ENCODE measurements at places on chromosomes 3 and 15.
A peak's percentile ranks its signal among the peaks of the same experiment; 100 is the strongest.

- peak; percentile 55 for DNase-seq
Measured at GRCh38 chr15:72231833-72232478, 966 bp upstream of the PKM start.

GRCh38 chr3:72496051-72496670 lies 352.1 kb downstream of the SHQ1 start:
- DNase-seq, result no peak

GRCh38 chr3:18307529-18307928 lies 117.6 kb downstream of the SATB1 start:
- DNase-seq, result no peak

GRCh38 chr15:68565726-68566125 lies 13.1 kb upstream of the CORO2B start:
- DNase-seq, result no peak

GRCh38 chr3:156307704-156308103 lies 187.3 kb downstream of the KCNAB1 start:
- DNase-seq, result no peak

DNA sequence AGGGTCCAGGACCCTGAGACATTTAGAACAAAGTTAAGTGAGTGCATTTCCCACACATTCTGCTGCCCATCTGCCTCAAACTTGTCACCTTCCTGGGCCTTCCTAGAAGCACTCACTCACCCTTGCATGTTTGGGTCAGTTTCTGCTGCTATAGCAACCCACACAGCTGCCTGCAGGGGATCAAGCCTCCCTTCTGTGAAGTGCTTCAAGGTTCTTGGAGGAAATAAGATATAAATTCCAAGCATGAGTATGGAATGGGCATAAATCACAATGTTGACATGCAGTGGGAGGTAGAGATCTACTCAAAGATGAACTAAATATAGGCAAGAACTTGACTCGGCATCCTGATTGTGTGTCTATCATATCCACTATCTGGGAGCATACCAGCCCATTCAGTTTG lies 140.4 kb downstream of the SLC9A9 start:
- no peak for DNase-seq

DNA sequence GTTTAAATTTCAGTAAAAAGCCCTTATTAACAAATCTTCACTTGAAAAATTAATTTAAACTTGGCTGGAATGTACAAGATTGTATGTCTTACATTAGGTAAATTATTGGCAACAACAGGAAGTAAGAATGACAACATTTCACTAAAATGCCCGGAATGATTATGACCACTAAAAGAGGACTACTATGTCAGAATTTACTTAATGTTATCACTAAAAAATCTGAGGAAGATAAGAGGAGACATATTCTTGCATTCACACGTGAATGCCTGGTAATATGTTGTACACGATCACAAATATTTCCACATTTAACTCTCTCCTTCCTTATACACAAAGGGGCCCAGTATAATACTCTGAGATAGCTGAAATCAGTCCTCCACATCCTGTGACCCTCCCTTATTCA lies 29.7 kb downstream of the VGLL3 start:
- no peak for DNase-seq

GRCh38 chr3:108546247-108546646 lies 35.9 kb upstream of the MYH15 start:
- DNase-seq, result no peak
